Activated CD4-positive, alpha-beta T cell treated with anti-CD3 and anti-CD28 coated beads for 36 hours (primary cell): ENCODE measurements at places on chromosomes 13 and 19. TPM values are rescaled to one million over a fixed set of nuclear protein-coding genes. Genes with fewer than 3 reads are reported as not detected.

Gene NUP62
- 127 TPM for total RNA-seq

Gene ZNF57
- total RNA-seq = 5.9 TPM

Gene DNMT1
- total RNA-seq = 385 TPM

GRCh38 chr13:92187378-92187989 lies 789.1 kb downstream of the GPC5 start:
- H3K36me3 ChIP-seq = no peaks in the 10 kb centered on the region
- peak; percentile 23 for DNase-seq
- no peak overlapping the region for H3K27ac ChIP-seq
- H3K4me3 ChIP-seq = no peak overlapping the region
- H3K27me3 ChIP-seq = no peaks in the 10 kb centered on the region

DNA sequence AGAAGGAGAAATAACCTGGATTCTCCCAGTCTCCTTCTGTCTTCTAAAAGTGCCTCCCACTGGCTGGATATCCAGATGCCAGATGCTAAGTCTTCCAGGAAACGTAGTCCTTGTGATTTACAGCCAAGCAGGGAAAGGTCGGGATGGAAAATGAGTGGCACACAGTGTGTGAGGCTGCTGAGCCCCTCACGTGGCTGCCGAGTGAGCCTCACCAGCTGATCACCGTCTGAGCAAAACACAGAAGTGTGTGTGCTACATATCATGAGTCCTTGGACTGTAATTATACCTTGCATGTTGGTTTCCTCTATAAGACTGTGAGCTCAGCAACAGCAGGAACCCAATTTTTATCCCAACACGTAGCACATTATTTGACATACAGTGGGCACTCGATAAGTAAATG lies 15.1 kb downstream of the LHFPL6 start:
- no peaks in the 10 kb centered on the region for H3K4me1 ChIP-seq
- H3K36me3 ChIP-seq = no peaks in the 10 kb centered on the region
- H3K27me3 ChIP-seq = peaks cover 15% of the 10 kb centered on the region
- no peak for DNase-seq
- no peak overlapping the region for H3K4me3 ChIP-seq

- H3K27me3 ChIP-seq = peaks cover 38% of the 10 kb centered on the region
- no peaks in the 10 kb centered on the region for H3K36me3 ChIP-seq
- peak within 1 kb of the TSS; percentile 75 for H3K4me3 ChIP-seq
- DNase-seq = peak; percentile 78
- no peak within 1 kb of the TSS for H3K27ac ChIP-seq
- H3K4me1 ChIP-seq = peaks cover 15% of the 10 kb centered on the region
These were observed at the start of gene GJA3 for GRCh38 chr13:20160306-20161274. TSS of gene GJA3 (minus strand) at chr13:20161052. CDS start at chr13:20143288, 17,764 bp downstream.

DNA sequence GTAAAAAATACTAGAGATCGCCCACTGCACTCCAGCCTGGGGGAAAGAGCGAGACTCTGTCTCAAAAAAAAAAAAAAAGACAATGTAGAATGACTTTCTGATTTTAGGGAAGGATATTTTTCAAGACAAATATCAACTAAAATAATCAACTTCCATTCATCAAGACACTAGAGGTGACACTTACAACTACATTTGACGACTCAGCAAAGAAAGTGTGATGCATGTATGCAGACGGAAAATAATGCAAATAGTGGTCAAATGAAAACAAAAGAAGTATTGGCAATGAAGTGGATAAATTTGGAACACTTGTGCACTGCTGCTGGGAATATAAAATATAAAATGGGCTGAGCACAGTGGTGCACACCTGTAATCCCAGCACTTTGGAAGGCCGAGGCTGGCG lies 12.2 kb downstream of the TMEM161A start:
- no peaks in the 10 kb centered on the region for H3K27me3 ChIP-seq
- no peak for DNase-seq
- H3K4me1 ChIP-seq = no peaks in the 10 kb centered on the region
- H3K36me3 ChIP-seq = peaks cover 34% of the 10 kb centered on the region
- H3K27ac ChIP-seq = no peak overlapping the region
- H3K4me3 ChIP-seq = no peak overlapping the region

DNA sequence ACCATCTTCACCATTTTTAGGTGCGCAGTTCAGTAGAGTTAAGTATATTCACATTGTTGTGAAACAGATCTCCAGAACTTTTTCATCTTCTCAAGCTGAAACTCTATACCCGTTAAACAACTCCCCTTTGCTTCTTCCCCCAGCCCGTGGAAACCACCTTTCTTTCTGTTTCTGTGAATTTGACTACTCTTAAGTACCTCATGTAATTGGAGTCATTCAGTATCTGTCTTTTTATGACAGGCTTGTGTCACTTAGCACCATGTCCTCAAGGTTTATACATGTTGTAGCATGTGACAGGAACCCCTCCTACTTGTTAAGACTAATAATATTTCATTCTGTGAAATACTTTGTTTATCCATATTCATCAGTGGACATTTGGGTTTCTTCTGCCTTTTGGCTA lies 52.8 kb downstream of the TNFRSF19 start:
- no peaks in the 10 kb centered on the region for H3K27me3 ChIP-seq
- no peaks in the 10 kb centered on the region for H3K4me1 ChIP-seq
- DNase-seq = no peak
- no peak overlapping the region for H3K4me3 ChIP-seq

DNA sequence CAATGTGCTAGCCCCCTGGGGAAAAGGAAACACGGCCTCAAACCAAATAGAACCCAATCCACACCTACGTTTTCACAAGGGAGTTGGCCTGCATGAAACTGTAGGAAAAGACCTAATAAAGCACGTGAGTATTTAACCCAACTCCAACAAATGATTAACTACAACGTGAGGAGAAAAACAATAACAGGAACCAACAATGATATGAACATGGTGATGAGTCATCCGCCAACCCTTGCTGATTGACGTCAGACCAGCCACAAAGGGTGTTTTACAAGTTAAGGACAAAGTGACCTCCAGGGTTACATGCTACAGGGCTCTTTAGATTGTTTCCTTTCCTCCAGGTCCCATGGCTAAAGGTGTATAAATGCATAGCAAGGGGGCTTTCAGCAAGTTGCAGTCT lies 460.5 kb downstream of the COG6 start:
- peak overlapping the region; percentile 88 for H3K27ac ChIP-seq
- peaks cover 2% of the 10 kb centered on the region for H3K36me3 ChIP-seq
- H3K4me3 ChIP-seq = no peak overlapping the region
- no peaks in the 10 kb centered on the region for H3K27me3 ChIP-seq

DNA sequence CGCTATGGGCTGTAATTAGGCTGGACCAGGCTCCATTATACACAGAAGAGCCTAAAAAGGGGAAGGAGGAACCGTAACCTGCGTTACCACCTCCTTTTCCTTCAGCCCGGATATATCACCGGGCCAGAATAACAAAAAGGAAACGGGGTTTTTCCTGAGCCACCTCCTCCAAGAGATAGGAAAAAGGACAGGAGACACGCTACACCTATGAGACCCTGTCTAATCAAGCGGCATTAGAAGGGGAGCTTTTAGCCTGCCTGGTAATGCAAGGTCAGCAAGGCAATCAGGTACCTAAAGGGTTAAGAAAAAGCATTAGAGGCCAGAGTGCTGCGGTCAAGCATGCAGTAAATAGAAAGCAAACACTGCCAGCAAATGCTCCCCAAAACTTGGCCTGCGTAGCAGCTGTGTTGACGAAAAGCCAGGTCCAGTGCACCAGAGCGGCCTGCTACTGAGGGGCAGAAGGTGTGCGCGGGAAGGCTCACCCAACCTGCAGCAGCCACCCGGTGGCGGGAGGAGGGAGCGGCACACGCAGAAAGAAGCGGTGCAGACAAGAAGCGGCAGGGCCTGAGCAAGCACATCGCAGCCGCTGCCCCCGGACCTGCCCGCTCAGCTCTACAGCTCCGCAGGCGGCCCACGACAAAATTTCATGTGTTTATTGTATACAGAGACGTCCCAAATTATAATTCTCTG lies 1466.1 kb downstream of the UQCRFS1 start:
- DNase-seq = peak; percentile 36
- no peaks in the 10 kb centered on the region for H3K27me3 ChIP-seq
- peaks cover 15% of the 10 kb centered on the region for H3K36me3 ChIP-seq
- H3K27ac ChIP-seq = no peak overlapping the region
- H3K4me1 ChIP-seq = peaks cover 5% of the 10 kb centered on the region

DNA sequence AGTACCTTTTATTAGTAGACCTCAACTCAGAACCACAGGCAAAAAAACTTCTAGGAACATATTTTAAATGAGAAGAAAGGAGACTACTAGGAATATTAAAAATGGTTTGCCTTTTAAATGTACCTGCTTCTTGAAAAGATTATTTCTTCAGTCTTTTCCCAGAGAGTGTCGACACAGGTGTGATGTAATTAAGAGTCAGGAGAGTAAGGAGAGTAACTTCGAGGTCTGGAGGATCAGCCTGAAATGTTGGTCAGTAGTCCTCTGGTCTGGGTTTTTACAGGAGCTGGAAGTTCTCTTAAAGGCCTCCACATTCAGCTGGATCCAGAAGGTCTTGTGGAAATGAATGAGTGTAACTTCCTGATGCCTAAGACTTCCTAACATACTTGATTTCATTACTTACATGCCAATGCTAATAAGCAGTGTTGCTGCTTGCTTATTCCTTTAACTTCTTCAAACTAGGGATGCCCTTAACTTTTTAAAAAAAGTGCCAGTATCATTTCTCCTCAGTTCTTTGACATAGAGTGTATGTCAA lies at the start of gene KCTD4:
TSS of gene KCTD4 (minus strand) at position 345 of the 532 bp plus-strand sequence. CDS start 6,478 bp downstream, outside the sequence.
- no peak for DNase-seq
- H3K4me3 ChIP-seq = no peak within 1 kb of the TSS
- peaks cover 6% of the 10 kb centered on the region for H3K36me3 ChIP-seq
- H3K4me1 ChIP-seq = peaks cover 25% of the 10 kb centered on the region
